ENCODE measurements at places on chromosomes 12 and 14.

DNA sequence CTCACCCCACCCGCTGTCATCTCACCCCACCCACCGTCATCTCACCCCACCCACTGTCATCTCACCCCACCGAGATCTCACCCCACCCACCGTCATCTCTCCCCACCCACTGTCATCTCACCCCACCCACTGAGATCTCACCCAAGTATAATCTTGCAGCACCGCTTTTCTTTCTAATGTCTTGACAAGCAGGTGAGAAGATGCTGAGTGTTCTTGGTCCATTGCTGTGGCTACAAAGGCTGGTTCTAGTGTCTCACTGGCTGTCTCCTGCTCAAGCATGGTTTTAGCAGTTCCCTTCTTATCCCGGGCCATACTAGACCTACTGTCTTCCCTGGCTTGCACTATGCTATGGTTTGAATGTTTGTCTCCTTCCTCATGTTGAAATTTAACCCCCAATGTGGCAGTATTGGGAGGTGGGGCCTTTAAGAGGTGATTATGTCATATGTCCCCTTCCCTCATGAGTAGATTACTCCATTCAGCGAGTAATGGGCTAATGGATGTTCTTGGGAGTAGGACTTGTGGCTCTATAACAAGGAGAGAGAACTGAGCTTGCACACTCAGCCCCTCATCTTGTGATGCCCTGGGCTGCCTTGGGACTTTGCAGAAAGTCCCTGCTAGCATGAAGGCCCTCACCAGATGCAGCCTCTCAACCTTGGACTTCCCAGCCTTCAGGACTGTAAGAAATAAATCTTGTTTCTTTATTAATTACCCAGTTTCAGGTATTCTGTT is 47.7 kb upstream of the PPP2R5C start:
- no peak for DNase-seq

DNA sequence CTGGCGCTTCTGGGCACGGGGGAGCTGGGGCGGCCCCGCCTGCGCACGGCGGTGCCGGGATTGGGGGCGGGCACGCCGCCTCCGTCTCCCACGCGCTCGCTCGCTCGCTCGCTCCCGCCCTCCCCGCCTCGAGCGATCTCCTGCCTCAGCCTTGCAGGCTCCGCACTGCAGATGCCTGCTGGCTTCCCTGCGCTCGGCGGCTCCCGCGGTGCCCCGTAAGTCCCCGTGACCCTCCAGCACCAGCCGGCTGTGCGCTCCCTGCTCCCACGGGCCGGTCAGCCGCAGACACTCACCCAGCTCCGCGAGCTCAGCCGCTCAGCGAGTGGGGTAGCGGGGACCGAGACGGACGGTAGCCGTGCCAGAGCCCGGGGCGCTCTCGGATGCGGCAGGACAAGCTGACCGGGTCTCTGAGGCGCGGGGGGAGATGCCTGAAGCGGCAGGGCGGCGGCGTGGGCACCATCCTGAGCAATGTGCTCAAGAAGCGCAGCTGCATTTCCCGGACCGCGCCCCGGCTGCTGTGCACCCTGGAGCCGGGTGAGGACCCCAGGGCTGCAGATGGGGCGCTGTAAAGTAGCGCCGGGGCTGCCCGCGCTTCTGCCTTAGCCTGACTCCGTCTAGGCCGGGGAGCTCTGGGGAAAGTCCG is at the start of gene TBC1D30:
TBC1D30 (plus strand) TSS at position 148 of the 643 bp plus-strand sequence; CDS start at position 381, 233 bp downstream.
- DNase-seq, result no peak

DNA sequence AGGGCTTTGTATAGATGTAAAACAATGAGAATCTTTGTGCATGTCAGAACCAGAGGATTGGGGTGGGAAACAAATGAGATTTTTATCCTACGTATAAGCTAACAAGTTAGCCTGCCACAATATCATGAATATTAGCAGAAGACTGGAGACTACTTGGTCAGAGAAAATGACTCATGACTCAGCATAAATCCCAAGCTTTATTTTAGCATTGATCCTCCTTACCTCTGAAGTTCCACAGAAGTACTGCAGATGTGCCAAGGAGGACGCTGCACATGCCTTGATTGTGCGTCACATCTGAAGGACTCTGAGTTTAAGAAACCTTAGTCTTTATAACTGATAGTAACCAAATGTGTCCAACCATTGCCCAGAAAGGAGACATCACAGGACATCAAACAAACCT is 234.0 kb upstream of the RPL10L start:
- DNase-seq, result no peak

DNA sequence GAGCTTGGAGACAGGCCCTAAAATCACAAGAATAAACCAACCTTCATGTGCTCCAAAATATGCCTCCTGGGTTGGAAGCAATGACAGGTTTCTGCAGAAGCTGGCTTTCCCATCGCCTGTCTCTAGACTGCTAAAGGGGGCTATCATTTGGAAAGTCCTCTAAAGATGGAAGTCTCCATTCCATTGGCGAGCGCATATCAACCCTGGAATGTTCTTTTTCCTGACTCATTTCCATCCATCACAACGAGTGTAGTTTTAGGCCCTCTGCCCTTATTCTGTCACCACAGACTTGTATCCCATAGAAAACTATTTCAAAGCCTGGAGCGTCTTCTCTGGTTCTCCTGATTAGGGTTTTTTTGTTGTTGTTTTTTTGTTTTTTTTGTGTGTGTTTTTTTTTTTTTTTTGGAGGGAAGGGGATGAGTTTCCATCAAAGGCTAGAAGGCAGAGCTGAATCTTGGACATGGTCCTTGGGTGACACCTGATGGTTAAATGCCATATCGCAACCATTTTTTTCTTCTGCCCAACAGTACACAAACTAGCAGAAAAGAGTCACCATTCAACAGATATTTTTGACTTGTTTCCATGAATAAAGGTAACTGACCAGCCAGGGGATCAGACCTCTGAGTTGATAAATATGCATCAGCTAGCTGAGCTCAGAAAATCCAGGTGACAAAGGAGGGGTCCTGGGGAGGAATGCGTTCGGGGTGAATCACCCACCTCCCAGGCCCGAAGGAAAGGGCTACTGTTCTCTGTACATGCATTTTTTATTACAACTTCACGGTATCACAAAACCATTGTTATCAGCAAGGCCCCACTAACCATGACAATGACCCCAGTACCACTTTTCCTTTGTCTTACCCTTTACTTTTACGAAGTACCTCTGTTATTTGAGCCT is 40.5 kb downstream of the KCNA5 start:
- peak; percentile 77 for DNase-seq

GRCh38 chr12:111261911-111262676 is 106.8 kb downstream of the PHETA1 start:
- no peak for DNase-seq

- peak; percentile 68 for DNase-seq
Observed at GRCh38 chr12:43338848-43339526, 213.0 kb downstream of the ADAMTS20 start.

GRCh38 chr12:3416670-3417069 is 74.3 kb upstream of the PRMT8 start:
- DNase-seq, result no peak

GRCh38 chr12:102876883-102877282 is 40.2 kb downstream of the PAH start:
- no peak for DNase-seq

DNA sequence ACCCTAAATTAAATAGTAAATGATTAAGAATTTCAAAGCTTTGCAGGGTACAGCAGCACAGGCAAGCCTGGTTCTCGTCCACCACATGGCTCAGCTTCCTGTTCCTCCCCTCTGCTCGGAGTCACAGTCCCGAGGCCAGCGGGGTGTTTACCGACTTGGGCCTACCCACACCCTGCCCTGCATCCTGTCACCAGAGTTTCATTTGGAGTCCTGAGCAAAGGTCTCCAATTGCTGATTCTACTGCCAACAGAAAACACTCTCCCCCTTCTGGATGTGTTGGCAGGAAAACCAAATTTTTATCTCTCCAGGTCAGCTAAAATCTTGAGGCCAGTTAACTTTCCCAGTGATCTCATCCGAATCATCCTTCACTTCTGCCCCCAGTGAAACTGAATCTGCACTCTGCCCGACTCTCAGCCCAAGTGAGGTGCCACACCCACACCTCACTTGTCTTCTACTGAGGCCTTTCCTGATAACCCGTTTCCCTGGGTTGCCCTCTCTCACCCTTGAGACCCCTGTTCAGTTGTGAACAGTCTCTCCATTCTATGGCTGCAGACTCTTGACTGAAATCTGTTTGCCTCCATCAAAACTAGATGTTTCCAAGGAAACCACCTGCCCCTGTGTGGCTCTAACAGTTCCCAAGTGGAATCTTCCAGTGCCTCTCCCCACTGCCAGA is 71.2 kb downstream of the VCPKMT start:
- DNase-seq, result peak; percentile 67

DNA sequence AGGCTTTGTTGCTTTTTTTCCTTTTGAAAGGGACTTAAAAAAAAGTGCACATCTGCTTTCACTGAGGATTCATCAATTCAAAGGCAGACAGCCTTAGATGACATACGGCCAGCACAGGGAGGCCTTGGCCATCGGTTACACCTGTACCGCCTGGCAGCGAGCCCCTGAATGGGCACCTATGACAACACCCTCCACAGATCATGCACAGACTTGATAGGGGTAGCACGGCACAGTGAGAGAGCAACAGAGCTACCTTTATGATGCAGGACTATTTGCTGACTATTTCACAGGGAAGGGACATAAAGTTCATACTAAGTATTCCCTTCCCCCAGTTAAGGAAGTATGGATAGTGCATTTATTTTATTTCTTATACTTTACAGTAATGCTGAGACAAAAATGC is 137.9 kb upstream of the ARID2 start:
- no peak for DNase-seq

DNA sequence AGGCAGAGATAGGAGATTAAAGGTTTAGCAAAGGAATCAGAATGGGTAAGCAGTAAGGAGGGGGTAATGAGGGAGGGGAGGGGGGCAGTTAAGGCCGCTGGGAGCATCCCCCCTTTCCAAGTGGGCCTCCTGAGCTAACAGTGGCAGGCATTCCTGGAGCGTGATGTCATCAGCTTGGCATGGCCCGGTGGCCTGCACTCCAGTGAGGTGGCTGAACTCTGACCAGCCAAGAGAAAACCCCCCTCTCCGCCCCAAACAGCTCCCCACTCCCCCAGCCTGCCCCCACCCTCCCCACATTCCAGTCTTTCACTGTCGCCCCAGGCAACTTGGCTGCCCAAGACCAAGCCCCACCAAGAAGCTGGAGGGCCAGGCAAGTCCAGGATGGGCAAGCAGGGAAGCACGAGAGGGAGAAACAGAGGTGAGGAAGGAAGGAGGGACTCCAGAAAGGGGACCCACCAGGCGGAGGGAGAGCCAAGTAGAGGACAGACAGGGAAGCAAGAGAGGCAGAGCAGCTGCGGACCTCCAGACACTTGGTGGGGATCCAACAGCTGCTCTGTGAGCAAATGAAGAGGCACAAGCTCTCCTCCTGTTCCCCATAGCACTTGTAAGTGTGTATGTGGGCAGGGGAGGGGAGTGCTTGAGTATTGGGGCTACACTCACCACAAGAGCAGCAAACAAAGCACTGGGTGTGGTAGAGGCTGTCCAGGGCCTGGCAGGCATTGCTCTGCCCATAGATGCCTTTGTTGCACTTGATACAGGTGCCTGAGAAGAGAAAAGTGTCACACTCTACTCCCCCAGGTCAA is 4.5 kb downstream of the AJUBA start:
- peak; percentile 84 for DNase-seq

DNA sequence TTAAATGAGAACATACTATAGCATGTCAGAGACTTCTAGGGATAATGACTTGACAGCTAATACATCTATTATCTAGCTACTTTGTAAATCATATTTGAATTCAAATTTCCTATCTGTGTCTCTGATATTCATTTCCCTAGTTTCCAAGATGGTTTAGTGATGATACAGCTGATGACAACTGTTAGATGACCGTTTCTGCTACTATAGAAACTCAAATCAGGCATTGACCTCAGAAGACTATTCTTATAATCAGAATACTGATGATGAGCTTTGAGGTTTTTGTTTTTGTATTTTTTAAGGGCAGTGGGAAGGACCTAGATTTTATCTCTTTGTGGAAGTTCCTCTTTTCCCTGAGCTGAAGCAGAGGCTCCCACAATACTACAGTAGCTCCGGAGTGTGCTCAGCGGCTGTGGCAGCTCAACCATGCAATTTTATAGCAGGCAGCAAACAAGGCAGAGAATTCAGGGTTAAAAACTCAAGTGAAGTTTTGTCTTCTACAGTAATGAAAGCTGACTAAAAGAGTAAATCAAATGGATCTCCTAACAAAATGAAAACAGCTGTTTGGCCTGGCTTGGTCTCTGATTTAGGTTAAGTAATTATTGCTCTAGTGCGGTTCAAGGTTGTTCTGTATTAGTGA is 145.1 kb downstream of the SLC25A21 start:
- peak; percentile 42 for DNase-seq
